Stimulated activated CD4-positive, alpha-beta T cell treated with anti-CD3 and anti-CD28 coated beads, Interleukin-4, amount 100 ng/mL, for 24 hours (primary cell): ENCODE measurements at places on chromosomes 2 and 18.

DNA sequence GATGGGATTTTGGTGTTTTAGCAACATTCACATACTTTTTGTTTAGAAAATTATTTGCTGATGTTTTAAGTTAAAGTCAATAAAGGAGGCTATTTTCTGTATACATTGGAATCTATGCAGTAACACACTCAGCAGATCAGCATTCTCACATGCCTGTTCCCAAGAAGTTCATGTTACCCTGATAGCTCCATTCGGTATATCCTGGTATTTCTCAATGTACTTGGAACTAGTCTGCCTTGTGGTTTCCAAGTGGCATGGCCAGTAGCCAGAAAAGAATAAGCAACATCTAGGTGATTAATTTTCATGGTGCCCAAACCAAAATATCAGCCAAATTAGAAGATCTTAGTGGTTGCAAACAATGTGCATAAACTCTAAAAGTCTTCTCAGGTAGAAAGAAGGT is 5.2 kb upstream of the NCAPH start:
- DNase-seq = no peak

DNA sequence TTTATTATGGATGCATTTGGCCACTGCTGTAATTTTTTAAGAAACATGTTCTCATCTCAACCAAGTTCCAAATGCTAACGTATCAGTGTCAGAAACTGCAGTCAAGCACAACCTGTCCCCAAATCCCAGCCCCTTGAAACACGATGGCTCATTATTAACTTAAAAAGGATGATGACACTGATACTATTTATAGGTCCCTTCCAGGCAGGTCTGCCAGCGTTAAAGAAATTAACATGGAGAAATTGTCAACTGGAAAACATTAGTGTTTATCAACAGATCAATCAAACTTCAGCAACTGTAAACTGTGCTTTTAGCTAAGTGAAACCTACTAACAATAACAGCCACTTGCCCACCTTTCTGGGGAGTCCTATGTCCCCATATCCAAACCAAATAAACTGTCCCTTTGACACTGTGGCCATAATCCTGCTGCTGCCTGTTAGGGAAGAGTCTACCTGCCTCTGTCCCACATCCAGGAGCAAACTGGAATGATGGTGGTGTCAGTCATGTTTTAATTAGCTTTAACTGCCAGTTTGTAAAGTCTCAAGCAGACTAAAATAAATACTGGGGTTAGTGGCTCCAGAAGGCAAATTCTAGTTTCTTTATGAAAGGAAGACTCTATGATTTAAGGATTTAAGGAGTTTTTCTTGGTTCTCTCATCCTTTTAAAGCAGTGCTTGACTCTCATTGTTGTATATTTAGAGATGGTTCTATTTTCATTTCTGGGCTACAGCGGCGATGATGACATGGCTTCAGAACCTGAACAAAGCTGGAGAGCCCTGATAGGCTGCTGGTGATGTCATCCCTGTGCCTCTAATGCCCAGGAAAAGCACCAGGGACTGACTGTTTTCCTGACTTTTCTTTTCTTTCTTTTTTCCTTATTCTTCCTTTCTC is 583.6 kb upstream of the PIK3C3 start:
- DNase-seq = no peak

DNA sequence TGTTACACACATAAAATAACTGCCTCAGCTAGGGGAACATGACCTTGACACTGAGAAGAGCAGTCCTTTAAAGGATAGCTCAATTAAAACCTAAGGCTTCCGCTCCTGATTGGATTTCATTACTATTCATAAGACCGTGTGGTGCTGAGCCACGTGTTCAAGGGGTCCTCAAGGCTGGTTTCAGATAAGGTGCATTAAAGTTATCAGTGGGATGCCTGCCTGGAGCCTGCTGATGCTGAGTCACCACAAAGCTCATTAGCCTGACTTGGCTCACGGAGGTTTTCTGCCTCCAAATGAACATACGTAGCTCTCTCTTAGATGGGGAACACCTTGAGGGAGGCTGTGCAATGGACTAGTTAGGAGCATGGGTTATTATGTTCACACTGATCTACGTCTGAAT is 518.9 kb downstream of the TDRD15 start:
- no peak for DNase-seq

DNA sequence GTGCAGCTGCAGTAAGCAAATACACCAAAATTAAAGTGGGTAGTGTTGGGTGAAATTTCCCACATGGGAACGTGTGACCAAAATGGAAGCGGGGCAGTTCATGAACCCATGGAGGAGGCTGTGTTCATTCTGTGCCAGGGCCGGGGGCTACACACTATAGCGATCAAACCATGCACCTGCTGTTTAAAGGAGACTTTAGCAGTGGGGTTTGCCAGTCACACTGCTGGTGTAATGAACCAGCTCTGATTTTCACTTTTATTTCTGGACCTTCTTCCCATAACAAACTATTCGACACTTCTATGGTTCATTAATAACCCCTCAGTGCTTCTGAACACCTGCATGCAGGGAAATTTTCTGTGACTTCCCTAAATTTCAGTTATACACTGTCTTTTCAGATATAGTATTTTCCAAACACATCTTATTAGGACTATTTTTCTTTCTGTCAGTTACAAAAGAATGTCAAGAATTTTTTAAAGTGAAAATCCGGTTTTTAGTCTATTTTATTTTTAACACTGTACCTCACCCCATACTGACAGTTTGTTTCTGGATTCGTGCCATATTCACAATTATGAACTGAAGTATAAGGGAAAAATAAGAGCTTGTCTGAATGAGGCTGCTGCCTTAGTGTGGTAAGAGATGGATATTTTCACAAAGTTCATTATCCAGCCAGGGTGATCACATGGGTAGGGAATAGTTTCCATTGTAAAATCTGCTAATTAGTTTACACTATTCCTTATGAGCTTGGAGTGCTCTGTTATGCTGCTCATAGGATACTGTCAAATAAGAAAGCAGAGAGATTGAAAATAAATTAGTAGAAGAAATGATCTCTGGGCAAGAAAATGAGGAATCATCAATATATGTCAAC is 111.3 kb upstream of the CAVIN2 start:
- DNase-seq = no peak

DNA sequence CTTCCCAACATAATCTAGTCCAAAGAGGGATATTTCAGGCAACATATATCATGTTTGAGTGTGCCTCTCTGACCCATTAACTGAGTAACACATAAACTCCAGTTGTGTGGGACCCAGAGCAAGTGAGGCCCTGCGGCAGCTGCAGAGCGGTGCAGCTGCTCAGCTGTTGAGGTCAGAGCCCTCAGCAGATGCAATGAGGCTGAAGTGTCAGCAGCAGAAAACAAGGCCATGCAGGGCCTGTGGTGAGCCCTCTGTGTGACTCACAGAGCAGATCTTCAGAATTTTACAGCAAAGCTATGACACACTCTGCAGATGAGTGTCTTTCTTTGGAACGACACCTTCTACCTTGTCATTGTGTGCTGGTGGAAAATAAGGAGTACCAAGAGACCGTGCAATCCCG is 168.5 kb downstream of the CBLN2 start:
- no peak for DNase-seq

DNA sequence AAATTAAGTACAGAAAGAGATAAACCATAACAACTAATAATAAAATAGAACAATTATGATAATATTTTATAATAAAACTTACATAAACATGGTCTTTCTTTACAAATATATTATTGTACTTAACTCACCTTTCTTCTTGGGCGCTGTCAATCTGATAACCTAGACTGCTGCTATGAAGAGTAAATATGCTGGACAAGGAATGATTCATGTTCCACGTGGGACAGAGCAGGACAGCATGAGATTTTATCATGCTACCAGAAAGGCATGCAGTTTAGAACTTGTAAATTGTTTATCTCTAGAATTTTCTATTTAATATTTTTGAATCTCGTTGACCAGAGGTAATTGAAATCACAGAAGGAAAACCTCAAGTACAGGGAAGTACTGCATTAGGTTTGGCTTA is 210.7 kb downstream of the ANKRD30B start:
- DNase-seq = no peak

DNA sequence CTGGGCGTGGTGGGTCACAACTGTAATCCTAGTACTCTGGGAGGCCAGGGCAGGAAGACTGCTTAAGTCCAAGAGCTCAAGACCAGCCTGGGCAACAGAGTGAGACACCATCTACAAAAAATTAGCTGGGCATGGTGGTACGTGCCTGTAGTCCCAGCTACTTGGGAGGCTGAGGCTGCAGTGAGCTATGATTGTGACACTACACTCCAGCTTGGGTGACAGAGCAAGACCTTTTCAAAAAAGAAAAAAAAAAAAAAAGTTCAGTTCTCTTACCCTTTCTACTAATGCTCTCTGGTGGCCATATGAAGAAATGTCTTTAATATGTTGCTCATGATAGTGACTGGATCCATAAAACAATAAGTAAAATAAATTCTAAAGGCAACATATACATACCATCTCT is 14.9 kb downstream of the TYW5 start:
- no peak for DNase-seq

GRCh38 chr2:174174741-174175140 is 73.6 kb downstream of the OLA1 start:
- no peak for DNase-seq
